ENCODE measurements at places on chromosomes 4 and X.

- DNase-seq = no peak
Observed at GRCh38 chr4:89069481-89069880, 12.5 kb upstream of the FAM13A start.

- DNase-seq = no peak
Observed at GRCh38 chr4:186823989-186824388, 100.3 kb upstream of the FAT1 start.

- DNase-seq = no peak
Observed at GRCh38 chrX:139213241-139213709, 317.3 kb upstream of the F9 start.

DNA sequence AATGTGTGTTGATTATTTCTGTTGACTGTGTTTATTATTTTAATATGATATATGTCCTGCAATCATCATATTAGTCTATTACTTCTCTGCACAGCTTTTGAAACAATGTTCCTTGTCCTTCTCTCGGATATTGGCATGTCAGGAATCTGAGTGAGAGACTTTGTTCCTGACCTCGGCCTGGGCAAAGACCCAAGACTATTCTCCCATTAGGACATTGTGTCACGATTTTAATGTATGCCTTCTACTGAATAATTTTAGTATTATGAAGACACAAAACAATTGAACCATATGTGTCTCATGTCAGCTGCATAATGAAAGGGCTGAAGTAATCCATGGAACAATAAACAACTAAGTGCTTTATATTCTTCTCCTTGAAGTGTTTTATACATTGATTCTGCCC lies 580.8 kb upstream of the TENM3 start:
- DNase-seq = no peak

- no peak for DNase-seq
Observed at GRCh38 chrX:16136080-16136479, 12.7 kb downstream of the GRPR start.

GRCh38 chr4:123520325-123520724 lies 123.7 kb downstream of the SPRY1 start:
- DNase-seq = no peak

DNA sequence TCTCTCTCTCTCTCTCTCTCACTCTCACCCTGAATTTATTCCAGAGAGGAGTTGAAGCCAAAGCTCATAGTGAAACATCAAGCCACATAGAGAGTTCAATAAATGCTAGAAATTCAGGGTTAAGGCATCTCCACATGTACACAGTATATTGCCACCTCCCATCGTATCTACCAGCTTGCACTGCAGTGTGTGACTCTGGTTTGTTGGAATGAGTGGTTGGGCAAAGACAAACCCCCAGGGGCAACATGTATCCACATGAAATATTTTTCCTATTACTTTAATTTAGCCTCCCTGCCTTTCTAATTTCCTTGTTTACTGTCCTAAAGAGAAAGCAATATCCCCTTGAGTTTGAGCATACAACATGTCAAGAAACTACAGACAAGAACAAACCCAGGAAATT lies 247.3 kb downstream of the SPATA18 start:
- DNase-seq = no peak

DNA sequence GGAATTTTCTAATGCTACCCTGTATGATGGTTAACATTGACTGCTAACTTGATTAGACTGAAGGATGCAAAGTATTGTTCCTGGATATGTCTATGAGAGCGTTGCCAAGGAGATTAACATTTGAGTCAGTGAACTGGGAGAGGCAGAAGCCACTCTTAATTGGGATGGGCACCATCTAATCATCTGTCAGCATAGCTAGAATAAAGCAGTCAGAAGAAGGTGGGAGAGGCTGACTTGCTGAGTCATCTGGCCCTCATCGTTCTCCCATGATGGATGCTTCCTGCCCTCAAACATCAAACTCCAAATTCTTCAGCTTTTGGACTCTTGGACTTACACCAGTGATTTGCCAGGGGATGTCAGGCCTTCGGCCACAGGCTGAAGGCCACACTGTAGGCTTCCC lies 878.5 kb downstream of the PCDH7 start:
- no peak for DNase-seq

DNA sequence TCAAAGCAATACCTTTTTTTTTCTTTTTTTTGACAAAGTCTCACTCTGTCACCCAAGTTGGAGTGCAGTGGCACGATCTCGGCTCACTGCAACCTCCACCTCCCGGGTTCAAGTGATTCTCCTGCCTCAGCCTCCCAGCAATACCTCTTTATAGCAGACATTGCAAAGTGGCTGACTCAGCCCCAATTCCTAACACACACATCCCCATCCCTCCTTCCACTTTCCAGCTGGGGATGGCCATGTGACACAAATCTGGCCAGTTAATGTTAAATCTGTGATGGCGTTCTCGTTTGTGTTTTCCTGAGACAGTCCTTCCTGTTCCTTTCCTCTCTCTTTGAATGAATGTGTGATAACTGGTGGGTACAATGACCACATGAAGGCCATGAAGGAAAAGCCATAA lies 276.2 kb upstream of the KLF3 start:
- no peak for DNase-seq

GRCh38 chr4:8830056-8830455 lies 41.6 kb downstream of the HMX1 start:
- no peak for DNase-seq

DNA sequence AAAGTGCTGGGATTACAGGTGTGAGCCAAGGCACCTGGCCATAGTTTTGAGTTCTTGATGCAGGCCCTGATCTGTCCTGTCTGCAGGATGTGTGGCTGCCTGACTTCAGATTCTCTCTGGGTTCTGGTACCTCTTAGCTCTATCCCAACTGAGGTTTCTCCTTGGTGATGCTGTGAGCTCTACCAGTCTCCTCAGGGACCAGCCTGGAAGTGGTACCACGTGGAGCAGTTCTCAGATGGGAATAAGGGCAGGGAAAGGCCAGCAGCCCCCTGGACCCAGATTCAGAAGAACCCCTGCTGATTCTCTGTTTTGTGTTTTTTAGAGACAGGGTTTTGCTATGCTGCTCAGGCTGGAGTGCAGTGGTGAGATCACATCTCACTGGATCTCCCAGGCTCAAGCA lies 85.0 kb upstream of the HELT start:
- DNase-seq = no peak

- no peak for DNase-seq
Observed at GRCh38 chr4:174540175-174540574, 17.9 kb upstream of the HPGD start.

- no peak for DNase-seq
Observed at GRCh38 chr4:10283761-10284160, 167.2 kb upstream of the WDR1 start.

GRCh38 chr4:103091601-103092223 lies 7.9 kb downstream of the BDH2 start:
- DNase-seq = peak; percentile 67

GRCh38 chr4:55269995-55270394 lies 76.0 kb upstream of the SRD5A3 start:
- no peak for DNase-seq

DNA sequence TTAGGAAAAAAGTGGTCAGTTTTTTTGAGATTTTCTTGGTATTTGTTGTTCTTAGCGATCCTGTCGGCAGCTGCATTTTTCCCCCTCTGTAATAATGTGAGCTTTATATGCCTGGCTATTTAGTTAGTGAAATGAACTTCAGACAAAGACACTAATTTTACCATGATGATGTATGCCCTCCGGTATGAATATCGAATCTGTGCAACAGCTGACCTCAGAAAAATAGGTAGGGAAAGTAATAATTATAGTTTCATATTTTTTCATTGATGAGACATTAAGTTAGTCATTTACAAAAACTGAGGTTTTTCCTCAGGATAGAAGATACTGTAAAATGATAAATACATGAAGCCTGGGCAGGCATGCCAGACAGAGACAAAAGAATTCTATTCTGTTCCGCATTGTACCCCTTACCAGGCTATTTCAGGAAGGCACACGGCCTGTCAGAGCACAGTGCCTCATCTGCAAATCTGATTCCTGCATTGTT lies 155.8 kb downstream of the SHROOM3 start:
- DNase-seq = no peak

DNA sequence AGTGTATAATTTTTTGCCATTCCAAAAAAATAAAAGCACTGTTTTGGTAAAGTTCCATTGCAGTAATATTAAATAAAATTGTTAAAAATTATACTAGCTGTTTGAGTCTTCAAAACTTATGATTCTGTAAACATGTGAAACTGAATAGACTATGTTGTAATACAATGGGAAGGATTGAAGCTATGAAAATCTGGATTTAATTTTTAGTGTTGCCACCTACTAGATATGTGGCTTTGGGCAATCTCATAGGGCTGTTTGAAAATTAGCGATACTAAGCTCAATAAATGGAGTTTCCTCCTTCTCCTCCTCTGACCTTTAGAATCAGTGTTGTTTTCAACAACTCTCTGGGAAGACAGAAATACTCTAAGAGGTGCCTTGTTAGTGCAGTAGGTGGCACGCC lies 4.5 kb downstream of the PGRMC2 start:
- no peak for DNase-seq

- peak; percentile 16 for DNase-seq
Observed at GRCh38 chrX:150429594-150429993, 66.5 kb downstream of the MAMLD1 start.

DNA sequence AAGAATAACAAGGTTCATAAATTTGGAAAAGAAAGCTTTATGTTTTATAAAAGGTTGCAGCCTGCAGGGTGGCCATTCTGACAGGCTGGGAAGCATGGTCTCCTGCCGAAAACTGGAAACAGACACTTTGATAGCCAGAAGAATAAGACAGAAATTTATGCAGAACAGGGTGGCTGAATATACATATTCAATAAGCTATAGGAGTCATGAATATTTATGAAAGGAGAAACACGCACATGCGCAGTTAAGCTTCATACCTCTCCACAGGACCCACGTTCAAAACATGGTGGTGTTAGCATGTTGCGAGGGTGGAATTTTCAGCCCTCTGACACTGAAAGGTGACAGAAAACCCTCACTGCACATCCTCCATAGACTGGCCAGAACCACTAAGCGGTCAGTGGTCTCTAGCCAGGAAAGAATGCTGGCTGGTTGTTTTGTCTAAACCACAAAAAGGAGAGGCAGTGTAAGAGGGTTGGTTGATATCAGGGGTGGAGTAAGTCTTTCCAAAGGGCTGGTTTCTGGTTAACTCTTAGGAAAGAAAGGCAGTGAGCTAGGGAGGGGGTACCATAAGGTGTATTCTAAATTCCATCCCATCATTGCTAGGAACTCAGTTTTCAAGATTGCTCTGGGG lies 58.2 kb downstream of the ANXA10 start:
- DNase-seq = no peak

GRCh38 chrX:46643636-46644035 lies 70.1 kb downstream of the CHST7 start:
- DNase-seq = no peak

DNA sequence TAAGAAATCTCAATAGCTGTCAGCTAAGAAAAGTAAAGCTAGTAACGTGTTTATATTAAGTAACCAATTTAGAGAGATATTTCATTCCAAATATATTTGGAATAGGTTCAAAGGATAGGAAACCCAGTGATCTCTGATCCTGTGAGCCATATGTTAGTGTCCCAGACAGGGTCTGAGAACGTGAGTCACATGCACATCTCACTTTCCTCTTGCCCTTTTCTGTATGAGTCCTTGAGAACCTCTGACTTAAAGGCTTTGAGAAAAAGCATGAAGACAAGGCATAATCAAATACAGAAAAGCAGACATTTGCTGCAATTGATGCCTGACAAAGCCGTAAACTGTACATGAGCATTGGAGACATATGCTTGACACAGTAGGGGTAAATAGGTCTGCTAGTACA lies 655.1 kb upstream of the ADGRL3 start:
- no peak for DNase-seq

- DNase-seq = no peak
Observed at GRCh38 chr4:663046-663437, 11.0 kb downstream of the ATP5ME start.

DNA sequence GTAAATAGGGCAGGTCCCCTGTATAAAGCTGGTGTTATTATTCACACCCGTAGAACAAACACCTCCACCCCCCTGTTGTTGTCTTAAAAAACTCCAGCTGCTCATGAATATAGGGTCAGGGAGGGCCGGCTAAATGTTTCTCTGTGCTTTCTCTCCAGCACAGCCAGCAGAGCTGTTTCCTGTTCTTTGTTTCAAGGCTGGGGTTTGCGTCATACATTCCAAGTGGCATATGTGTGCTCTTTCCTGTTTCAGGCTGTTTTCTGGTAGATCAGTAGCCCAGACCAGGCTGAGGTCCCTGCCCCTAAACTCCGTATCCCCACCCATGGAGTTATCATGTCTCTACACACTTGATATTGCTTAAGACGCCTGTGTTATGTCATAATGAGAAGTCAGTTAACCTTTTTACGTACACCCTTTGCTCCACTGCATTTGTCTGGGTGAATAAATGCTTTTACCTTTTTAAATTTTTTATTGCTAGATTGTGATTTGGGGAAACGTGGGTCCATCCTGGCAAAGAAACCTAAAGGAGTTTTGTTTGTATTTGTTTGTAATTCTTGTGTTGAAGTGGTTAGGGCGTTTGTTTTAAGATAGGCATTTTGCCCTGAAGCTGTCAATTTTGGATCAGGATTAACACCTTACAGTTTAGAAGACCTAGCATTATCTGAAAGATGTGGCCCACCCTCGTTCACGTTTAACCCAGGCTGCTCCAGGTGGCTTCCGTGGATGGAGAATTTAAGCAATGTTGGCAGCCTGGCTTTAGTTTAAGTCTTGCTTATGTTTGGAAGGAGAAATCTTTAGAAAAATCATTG lies 3.3 kb downstream of the KLF3 start:
- DNase-seq = peak; percentile 59

DNA sequence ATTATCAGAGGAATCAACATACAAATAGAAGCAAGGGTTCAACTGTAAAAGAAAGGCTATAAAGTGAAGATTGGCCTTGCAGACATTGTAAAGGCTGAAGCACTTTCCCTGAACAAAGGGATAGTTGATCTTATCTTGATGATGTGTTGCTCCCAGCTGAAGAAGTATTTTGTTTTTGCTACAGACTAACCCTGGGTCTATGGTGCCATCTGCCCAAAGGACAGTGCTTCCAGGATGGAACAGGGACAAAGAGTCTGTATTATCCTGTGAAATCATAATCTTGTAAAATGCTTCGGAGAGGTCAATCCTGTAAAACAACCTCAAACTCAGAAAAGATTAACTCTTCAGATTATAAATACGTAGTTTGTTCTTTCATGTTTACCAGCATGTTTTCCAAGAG lies 251.7 kb upstream of the ANKRD50 start:
- DNase-seq = no peak

GRCh38 chr4:79864500-79865200 lies 208.4 kb downstream of the ANTXR2 start:
- DNase-seq = no peak

- no peak for DNase-seq
Observed at GRCh38 chr4:181601103-181601502, 642.1 kb upstream of the TENM3 start.
